ENCODE measurements at places on chromosomes 12 and 14.

DNA sequence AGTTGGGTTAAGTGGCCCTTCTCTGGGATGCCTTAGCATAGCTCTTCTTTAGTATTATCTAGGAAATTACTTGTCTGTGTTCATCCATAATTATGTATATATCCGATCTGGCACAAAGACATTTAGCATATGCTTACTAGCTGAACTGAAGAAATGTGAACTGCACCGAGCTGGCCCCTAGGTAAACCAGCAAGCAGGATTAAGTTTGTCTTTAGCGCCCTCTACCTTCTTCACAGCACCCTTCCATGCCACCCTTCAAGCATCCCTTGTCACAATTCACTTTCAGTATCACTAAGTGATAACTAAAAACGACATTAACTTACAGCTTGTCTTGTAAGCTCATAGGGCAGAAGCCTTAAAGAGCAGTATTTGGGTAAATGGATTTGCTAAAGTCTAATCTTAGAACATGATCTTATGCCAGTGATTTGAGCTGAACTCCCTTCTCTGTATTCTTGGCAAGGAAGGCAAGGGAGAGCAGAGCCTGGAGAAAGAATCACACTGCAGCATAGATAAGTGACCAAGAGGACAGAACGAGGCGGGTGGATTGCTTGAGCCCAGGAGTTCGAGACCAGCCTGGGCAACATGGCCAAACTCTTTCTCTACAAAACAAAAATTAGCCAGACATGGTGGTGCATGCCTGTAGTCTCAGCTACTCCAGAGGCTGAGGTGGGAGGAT, 2.6 kb upstream of the HAL start:
- DNase-seq, result no peak

DNA sequence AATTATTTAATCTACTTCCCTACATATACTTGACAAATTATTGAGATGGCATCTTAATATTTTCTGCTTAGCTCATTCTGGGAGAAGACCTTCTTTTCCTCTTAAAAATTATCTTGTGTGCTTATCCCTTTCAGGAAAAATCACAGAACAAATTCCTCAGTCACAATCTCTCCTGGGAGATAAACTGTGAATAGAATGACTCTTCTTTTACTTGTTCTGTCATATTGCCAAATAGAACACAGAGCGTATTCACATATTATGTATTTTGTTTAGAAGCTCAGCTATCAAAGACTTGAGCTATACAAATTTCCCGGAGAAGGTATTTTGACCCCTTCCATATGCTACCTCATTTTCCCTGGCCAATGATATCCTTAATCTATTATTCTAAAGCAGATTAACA, 146.7 kb downstream of the TMEM117 start:
- DNase-seq, result no peak

- DNase-seq, result peak; percentile 85
Measured at GRCh38 chr12:65881348-65881961, 57.2 kb downstream of the HMGA2 start.

DNA sequence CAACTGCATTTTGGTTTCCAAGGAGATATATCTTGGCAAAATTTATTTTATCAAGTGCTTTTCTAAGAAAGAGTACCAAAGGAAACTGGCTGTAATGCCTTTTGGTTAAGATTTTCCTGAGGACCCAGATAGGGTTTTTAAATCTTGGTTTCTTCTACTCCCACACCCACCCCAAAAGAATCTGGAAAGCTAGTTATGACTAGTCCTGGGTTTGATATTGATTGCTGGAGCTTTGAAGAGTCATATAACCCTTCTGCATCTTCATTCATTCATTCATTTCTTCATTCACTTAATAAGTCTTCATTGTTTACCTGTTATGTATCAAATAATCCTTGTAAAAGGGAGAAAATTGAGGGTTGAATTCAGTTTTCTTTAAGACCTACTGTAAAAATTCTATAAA, 425.2 kb downstream of the PCNX1 start:
- no peak for DNase-seq

- DNase-seq, result peak; percentile 91
Measured at GRCh38 chr14:75430526-75430925, 2.7 kb downstream of the JDP2 start.

GRCh38 chr12:48973531-48973930, 2.0 kb upstream of the WNT10B start:
- DNase-seq, result no peak

GRCh38 chr14:75941030-75941429, 40.8 kb downstream of the TGFB3 start:
- no peak for DNase-seq

DNA sequence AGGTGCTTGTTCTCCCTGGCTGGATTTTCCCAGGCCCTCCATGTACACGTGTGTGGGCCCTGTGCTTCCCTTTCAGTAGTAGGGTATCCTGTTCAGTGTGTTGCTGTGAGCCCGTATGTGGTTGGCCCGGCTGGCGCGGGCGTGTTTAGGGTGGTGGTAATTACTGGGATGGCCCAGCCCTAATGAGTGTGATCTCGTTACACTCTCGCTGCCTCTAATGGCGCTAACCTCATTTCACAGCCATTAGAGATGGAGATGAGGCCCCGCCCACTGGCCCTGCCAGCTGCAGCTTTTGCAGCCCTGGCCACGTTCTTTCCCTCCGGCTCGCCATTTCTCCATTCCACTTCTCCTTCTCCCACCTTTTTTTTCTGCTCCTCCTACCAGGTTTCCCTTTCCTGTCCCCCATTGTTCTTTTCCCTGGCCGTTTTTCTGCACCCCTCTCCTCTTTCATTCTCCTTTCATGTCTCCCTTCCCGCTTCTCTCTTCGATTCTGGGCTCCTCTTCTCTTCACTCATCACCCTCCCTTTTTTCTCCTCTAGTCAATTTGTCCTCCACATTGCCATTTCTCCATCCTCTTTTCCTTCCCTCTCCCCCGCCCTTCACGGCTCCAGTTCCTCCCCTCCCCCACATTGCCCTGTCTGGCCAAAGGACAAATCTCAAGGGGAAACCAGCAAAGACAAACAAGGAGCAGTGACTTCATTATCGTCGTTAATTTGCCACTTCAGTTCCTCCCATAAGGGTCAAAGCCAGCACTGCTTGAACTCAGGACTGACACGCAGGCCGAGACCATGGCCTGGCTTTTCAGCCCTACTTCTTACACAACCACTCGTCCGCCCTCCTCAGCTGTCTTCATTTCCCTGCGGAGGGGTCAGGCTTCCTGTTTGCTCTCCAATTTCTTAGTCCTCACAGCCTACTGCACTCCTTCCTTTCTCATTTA, 6.8 kb downstream of the ZFHX2 start:
- DNase-seq, result no peak

DNA sequence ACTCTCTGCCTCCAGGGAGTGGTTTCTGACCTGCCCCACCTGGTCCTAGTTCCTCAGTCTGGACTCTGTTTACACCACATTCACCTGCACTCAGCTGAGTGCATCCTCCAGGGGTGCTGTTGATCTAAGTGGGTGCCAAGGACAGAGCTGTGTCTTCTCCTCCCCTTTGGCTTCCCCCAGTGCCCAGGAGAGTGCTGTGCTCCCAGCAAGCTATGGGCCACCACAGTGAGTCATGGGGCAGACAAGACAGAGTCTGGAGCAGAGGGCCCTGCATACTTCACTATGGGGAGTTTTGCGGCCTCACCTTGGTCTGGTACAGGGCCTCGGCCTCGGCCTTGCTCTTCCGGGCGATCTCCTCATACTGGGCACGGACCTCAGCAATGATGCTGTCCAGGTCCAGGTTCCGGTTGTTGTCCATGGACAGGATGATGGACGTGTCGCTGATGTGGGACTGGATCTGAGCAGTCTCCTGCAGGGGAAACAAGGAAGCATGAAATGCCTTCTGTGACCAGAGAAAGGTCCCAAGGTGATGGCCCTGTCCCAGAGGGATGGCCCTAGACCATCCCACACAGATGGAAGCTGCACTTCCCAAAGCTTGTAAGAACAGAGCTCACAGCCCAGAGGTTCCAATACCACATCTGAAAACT, 4.9 kb downstream of the KRT73 start:
- DNase-seq, result no peak

DNA sequence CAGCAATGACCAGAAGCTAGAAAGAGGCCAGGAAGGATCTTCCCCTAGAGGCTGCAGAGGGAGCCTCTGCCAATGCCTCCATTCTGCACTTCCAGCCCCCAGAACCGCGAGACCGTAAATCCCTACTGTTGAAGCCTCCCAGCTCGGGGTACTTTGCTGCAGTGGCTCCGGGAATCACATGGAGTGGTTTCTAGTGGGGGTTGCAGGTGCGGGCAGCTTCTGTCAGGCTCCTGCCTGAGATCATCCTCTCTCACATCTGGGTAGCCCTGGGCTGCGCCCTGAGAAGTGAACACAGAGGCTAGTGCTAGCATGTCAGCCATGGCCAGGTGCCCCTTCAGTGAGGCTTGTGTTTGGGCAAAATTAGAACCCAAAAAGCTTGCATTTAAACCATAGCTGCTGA, 67.3 kb downstream of the TSPAN9 start:
- no peak for DNase-seq

GRCh38 chr12:51863363-51863932, 14.9 kb upstream of the FIGNL2 start:
- DNase-seq, result no peak

All from left hindlimb (tissue), 1 donor.